ENCODE measurements at places on chromosomes 7 and 10.

GRCh38 chr10:127408733-127409132 is 140.4 kb upstream of the NPS start:
- DNase-seq = no peak

DNA sequence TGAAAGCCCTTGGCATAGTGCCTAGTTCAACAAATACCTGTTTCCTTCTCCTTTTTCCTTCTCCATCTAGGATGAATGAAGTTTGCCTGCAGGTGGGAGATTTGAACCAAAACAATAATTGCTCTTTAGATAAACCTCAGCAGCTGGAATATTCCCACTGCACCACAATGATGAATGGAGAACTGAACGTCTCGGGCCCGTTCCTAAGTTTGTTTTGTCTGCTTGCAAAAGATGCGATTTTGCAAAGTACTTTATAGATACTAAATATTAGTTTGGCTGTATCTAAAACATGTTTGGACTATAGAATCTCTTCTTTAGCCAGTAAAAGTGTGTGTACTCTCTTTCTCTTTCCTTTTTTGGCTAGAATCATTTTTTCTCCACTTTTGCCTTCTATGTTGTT is 75.8 kb upstream of the BMPER start:
- DNase-seq = no peak

DNA sequence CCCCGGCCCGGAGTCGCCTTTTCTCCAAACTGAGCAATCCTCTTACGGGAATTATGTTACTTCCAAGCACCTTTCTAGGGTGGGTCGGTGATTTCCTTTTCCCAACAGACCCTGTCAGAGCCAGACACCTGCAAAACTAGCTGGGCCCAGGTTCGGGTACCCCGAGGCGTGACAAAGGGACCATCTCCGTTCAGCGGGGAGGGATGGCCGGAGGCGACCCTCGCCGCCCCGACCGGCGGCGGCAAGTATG is 445 bp downstream of the PPA1 start:
- DNase-seq = no peak

DNA sequence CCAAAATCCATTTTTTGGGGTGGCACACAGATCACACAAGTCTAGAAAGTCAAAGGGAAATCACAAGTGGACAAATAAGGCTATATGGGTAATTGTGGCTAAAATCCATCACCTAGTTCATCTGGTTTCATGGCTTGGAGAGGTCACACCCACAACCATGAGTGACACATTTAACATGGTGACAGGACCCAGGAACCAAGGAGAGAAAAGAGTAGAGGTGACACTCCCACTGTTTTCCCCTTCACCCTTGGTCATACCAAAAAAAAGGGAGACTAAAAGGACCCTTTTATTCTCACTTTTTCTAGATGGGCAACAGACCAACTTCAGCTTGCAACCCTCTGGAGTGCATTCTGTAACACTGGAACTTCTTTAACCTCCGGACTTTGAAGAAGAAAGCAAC is 46.2 kb upstream of the ZNF107 start:
- DNase-seq = no peak

- DNase-seq = no peak
Measured at GRCh38 chr7:17934612-17935240, 5.6 kb downstream of the SNX13 start.

All from CD8-positive, alpha-beta memory T cell (primary cell).